PC-9 (cell line): ENCODE measurements at places on chromosomes 6 and 20. TPM values are rescaled to one million over a fixed set of nuclear protein-coding genes. Genes with fewer than 3 reads are reported as not detected.

CCN5 gene
- 0.20 TPM in 1 of 2 replicates, not detected in the other for total RNA-seq

DNA sequence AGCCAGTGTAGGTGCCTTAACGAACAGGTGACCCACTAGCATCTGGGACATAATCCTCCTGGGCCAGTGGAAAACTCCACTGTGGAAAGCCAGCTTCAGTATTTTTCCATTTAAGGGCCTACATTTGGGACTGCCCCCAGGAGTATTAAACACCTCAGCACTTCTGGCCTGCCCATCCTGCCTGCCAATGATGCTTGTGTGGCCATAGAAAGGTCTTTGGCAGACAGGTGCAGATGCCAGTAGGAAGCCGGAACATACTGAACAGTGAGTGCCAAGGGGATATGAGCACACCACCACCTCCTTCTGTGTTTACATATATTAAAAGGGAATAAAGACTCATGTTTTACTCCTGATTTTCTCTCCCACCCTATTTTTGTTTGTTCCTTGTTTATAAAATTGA is 19.9 kb downstream of the MCM8 start:
- DNase-seq = no peak

WFDC10B gene
- total RNA-seq = not detected in 2 replicates

DNA sequence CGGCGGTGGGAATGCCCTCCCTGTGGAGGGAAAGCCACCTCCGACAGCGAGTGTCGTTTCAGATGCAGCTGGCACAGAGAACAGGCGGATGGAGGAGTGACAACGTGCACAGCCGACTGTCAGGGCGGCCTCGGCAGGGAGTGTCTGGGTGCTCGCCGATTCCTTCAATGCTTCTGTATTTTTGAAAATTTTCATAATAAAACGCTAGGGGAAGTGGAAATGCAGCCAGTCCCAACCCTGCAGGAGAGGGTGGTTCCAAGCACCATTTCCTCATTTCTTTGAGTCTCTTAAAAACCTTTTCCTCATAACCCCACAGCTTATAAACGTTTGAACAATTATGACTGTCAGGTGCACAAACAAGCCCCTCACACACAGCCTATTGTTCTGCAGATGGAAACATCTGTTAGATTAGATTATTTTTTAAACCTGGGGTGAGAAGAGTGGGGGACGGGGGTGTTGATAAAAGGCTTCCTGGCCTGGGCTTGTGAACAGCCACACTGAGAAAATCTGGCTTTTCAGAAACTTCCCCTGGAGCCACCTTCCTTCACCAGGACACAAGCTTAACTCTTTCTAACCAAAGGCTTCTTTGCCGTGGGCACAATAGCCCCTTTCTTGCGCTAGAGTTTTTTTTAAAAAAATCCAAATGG is 228.9 kb downstream of the ANKRD60 start:
- no peak for DNase-seq

- DNase-seq = no peak
Measured at GRCh38 chr6:32885698-32886286, 31.8 kb downstream of the PSMB9 start.

MATN4 gene
- total RNA-seq = 0.33 and 0.60 TPM in 2 replicates

DNA sequence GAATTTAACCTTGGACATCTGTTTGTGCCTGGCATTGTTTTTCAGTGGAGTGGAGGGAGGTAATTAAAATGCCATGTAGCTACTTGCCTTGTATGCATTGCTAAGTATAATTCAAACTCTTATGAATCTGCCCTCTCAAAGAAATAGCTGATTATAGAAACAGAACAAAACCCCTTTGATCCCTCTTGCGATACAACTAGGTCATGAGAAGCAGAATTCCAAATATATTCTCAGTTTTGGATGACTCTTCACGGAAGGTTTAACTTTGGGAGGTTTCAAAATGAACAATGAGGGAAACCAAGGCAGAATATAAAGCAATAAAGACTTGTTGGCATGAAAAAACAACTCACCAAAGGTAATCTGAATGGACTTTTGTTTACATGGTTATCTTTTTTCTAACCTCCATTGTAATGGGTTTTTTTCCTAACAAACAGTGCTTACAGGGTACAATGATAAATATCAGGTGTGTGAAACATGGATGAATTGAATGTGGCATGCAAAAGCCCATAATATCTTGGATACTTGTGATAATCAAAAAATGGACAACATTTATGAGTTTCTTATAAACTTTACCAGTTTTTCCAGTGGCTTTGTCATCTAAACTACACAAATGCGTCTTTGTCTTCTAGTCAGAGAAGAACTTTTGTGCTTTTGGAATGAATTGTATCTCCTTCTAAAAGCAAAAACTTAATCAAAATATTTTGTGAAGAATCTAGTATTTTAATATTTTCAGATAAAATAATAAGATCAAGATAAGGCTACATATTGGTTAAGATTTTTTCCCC is 15.7 kb upstream of the HEY2 start:
- no peak for DNase-seq

CDYL gene
- 52.7 and 60.8 TPM in 2 replicates for total RNA-seq
